ENCODE measurements at places on chromosomes 3 and 15.

DNA sequence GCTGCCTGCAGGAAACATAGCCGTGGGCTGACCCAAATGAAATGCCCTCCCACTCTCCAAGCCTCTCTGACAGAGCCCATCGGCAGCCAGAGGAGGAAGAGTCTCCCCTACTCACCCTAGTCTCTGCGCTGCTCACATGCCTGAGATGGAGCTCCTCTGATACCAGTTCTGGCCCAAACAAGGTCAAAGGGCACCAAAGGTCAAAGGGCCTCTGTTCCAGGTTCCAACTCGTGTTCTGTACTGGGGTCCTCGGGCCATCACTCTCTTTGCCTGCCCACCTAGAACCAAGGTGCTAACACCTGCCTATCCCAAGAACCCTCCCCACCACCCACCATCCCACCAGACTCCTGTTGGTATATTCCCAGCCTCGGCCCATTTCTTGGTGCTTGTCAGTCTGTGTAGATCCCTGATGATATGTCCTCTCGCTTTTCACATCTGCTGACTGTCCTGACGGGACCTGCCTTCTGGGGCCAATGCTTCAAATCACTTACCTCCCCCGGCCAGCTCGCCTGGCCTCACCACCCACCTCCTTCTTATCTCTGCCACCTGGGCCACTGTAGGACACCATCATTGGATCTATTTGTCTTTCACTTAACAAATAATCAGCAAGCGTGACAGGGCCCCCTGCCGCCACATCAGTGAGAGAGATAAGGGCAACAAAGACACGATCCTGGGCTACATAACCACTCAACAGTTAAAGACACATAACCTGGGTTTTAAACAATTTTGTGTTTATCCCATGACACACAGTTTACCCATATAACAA is 90.4 kb downstream of the SRGAP3 start:
- DNase-seq, result no peak

GRCh38 chr3:146561879-146562278 is 17.5 kb upstream of the PLSCR1 start:
- DNase-seq, result no peak

DNA sequence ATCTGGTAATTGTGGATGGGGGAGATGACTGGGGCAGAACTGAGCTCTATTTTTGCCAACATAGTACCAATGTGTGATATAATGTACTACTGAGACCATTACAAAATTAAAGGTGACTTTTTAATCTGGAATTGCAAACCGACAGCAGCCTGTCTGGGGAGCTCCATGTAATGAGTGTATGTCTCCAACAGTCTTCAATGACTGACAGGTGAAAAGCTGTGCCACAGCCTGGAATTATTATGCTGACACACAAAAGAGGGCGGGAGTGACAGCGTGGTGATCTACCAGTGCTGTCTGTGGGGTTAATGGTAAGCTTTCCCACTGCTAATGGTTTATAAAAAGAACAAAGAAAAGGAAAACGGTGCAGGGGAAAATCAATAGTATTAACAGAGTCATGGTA is 143.4 kb downstream of the CLSTN2 start:
- no peak for DNase-seq

GRCh38 chr3:9340472-9340902 is 22.4 kb upstream of the THUMPD3 start:
- DNase-seq, result peak; percentile 74

GRCh38 chr3:173397161-173398110 is at the start of gene NLGN1:
NLGN1 (plus strand) TSS chr3:173397744.
- peak; percentile 60 for DNase-seq

DNA sequence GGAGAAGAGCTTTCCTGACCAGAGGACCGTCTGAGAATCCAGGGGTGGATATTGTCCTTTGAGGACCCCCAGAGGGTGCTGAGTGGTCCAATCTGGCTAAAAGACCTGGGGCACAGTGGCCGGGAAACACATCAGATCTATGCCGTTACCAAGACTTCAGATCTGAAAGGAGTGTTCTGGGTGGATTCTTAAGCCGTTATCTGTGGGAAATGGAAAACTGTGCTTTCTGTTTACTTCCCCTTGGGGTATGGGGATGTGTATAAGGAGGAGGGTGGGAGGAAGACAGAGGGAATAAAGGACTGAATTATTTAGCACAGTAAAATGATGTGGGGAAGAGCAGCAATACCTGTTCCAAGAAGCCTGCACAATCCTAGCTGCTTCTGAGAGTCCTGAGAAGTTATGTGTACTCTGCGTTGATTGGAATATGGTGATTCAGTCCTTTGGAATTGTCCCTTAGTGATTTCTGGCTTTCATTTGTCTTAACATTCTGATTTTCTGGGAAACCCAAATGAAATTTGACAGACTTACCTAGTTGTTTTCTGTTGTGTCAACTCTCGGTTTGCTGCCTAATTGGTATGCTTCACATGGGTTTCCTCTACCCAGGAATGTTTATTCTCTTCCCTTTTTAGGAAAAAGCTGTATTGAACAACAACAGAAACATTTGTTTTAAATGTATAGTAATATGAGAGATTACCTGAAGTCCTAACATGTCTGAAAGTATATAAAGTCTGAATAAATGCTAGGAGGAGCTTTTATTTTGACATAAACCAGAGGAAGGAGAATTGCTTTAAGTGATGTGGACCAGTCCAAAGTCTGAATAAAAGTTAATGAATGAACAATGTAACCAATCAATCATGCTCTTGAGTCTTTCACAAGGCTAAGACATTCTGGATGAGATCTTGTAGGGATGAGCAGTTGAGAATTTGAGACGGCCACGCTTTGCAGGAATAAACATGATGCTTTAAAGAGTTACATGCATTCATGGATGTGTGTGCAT is 427.1 kb upstream of the C2CD4B start:
- DNase-seq, result no peak

- peak; percentile 39 for DNase-seq
Measured at GRCh38 chr15:77497110-77497737, 76.5 kb downstream of the HMG20A start.

- DNase-seq, result no peak
Measured at GRCh38 chr3:186509423-186509822, 34.8 kb downstream of the CRYGS start.

DNA sequence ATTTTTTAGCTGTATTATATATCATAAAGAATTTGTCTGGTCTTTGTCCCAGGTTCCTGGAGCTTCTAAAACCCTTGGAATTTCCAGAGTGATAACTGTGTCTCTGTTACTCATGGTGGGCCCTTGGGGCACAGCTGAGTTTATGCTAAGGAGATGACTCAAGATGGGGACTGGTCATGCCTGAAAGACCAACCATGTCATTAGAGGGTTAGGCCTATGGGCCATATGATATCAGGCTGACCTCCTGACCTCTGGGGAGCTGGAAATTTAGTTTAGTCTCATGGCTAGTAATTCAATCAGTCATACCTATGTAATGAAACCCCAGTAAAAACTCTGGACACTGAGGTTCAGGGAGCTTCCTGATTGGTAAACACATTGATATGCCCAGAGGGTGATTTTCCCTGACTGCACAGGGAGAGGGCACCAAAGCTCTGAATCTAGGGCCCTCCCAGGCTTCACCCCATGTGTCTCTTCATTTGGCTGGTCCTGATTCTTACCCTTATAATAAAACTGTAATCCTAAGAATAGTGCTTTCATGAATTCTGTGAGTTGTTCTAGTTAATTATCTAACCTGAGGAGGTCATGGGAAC is 69.6 kb downstream of the EEFSEC start:
- no peak for DNase-seq

- DNase-seq, result no peak
Measured at GRCh38 chr3:23968463-23969184, 23.5 kb downstream of the NR1D2 start.

- no peak for DNase-seq
Measured at GRCh38 chr15:56045068-56045748, 51.8 kb upstream of the NEDD4 start.

DNA sequence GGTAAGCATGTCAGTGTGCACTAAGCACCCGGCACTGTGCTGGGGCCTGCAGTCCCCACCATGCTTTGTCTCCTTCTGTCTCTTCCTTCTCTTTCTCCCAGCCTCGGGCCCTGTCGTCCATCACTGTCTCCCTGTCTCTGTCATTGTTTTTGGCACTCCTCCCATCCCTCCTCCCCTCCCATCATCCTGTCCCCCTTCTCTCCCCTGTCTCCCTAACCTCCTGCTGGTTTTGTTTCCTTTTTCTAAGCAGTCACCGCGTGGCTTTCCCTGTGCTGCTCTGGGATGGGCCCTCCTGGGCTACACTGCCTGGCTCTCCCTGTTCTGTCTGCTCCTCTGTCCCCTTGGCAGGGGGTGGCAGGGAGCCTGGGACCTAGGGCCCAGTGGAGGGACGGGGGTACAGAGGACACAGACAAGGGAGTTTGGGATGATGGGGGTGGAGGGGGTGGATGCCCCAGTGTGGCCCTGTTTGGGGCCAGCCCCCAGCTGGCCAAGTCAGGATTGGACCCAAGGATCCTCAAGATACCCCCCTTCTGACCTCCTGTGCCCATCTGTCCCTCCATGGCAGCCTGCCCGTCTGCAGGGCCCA is 5.7 kb downstream of the CHST13 start:
- DNase-seq, result no peak

DNA sequence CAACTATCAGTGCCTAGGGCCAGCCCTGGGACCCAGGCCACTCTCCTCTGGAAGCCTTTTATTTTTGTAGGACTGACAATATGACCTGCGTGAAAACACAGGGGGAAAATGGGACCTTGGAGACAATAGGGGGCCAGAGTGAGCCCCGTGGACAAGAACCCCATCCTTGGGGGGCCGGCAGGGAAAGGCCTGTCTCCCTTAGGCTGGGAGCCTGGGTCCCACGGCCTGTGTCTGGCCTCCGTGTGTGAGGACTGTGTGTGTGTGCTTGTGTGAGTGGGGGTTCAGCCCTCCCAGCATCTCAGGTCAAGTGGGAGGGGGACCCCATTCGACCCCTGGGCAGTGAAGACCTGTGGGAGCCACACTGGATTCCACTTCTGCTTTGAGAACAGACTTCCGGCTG is 53.3 kb downstream of the EXOG start:
- no peak for DNase-seq

- DNase-seq, result no peak
Measured at GRCh38 chr15:101252836-101253235, 988 bp upstream of the CHSY1 start.

GRCh38 chr15:95439922-95440376 is 890.6 kb upstream of the NR2F2 start:
- DNase-seq, result no peak

DNA sequence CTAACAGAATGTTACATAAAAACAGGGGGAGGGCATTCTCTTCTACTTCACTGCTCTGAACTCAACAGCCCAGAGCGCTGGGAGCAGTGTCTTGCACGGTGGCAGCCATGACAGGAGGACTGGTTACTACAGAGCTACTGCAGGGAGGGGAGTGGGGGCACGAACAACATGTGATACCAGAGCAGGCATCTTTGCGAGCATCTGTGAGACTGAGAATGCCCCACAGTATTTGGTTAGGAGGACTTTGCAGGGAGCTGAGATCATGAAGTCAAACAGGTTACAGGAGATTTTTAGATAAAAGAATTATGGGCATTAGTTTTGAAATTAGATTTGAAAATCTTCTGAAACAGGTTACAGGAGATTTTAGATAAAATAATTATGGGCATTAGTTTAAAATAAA is 58.8 kb upstream of the GOLGA8B start:
- no peak for DNase-seq

DNA sequence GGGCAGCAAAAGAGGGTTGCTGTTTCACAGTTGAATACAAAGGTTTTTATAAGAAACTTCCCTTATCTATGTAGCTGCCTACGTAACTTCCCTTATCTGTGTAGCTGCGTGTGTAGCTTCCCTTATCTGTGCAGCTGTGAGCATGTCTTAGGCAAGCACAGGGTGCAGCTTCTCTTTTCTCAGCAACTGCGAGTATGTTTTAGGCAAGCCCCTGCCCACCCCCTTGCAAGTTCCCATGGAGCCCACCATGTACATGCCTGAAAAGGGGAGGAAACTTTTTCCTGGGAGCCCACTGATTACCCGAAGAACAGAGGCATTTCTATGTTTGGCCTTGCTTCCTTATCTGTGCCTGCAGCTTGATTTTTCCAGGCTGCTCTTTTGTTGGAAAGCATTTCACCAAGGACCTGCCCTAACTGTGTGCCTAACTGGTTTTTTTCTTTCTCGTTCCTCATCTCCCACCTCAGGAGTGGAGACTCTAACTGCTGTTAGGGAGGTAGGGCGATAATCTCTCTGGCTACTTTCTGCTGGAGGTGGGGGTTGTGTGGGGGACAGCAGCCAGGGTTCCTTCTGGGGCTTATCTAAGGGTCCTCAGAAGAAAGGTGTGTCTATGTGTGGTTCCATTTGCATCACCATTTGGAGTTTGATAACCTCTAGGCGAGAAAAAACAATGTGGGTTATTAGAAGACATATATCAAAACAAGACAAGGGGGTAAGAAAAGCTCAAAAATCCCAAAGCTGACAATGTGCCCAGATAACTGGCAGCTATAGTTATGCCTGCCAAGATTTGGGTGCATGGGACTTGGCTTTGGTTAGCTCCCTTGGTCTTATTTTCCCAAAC is 26.0 kb downstream of the SORD start:
- DNase-seq, result no peak

- DNase-seq, result no peak
Measured at GRCh38 chr3:196499061-196499460, 4.5 kb downstream of the RNF168 start.

DNA sequence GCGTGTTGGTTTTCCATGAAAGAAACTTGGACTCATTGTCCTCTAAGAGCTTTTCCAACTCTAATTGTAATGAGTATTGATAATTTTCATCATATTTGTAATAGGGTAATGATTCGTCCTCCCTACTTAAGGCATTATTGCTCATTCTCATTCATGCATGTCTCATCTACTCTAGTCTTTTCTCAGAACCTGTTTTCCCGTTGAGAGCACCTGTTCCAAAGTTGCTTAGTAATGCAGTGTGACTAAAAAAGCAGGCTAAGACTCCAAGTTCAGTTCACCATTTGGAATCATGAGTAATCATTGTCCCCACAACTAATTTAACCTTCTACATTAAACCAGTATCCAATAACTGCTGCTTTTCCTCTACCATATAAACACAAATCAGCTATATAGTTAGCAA is 84.0 kb downstream of the FILIP1L start:
- DNase-seq, result no peak

GRCh38 chr3:132008837-132009236 is 26.0 kb downstream of the CPNE4 start:
- DNase-seq, result no peak

DNA sequence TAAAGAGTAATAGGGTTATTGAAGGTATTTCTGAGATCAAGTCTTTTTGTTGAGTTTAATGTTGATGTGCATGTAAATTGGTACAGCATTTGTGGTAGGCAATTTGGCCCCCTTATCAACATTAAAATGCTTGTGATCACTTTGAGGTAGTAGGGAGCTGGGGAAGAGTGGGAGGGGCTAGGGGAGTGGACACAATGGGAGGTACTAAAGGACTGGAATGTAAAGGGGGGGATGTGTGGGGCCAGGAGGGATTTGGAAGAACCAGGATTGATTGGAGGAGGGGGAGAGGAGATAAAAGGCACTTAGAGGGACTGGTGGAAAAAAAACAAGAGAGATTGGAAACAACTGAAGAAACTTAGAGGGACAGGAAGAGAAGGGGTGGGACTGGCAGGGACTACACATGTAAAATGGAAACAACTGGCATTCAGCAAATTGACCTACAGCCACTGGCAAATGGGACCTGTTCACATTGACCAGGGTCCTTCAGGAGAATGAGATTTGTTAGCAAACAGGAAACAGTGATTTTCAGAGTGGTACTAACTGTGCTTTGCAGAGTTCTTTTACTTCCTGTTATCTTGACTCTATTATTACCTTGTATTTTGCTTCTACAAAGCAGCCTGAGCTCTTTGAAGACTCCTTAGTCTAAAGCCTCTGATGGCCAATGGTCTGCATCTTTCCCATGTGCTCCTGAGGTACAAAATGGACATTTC is 47.8 kb upstream of the ZBTB38 start:
- DNase-seq, result no peak

Measured in GM04503 (cell line).